ENCODE measurements at places on chromosomes 7 and 10.

- DNase-seq: no peak
Observed at GRCh38 chr7:139730746-139731612, 46.8 kb downstream of the HIPK2 start.

DNA sequence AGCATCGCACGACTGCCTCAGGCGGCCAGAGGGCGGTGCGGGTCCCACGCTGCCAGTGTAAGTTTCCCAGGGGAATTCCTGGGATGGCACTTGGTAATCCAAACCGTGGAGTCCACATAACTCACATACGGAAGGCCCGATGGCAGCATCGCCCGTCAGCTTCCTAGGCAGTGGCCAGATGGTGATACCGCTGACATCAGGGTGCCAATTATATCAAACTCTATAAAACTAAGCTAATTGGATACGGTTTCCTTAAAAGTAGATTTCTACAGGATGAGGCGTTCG, 189.8 kb downstream of the CELF2 start:
- no peak for DNase-seq

DNA sequence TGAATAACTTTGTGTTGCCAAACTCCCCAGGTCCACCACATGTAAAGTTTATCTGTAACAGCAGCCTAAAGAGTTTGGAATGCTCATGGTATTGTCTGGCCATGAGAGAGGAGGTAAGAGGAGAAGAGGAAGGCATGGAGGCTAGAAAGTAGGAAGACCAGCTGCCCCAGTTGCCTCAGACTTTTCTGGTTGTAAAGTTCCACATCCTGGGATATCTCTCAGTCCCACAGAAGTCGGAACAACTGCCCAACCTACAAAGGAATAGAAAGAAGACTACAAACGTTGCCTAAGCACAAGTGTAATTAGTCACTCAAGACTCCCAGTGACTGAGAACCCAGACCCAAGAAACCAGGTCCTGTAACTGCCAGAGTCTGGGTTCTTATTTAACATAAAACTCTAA, 47.3 kb downstream of the CREB3L2 start:
- no peak for DNase-seq

GRCh38 chr7:75690121-75690523, 48.6 kb downstream of the HIP1 start:
- no peak for DNase-seq

GRCh38 chr7:11701829-11702560, 130.0 kb downstream of the THSD7A start:
- DNase-seq: no peak

DNA sequence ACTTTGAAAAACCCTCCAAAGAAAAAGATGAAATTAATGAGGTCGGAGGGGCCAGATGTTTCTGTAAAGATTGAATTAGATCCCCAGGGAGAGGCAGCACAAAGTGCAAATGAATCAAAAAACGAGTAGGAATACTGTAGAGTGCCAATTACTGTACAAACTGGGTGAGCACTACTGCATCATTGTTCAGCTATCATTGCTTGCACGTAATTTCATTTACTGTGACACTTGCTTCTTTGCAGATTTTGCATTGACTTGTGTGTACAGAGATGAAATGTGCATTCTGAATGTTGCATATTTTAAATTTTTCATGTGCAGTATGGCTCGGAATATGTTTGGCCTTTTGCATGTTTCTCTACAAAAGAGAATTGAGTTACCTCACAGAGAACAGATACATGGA, 123.7 kb downstream of the LCOR start:
- no peak for DNase-seq

DNA sequence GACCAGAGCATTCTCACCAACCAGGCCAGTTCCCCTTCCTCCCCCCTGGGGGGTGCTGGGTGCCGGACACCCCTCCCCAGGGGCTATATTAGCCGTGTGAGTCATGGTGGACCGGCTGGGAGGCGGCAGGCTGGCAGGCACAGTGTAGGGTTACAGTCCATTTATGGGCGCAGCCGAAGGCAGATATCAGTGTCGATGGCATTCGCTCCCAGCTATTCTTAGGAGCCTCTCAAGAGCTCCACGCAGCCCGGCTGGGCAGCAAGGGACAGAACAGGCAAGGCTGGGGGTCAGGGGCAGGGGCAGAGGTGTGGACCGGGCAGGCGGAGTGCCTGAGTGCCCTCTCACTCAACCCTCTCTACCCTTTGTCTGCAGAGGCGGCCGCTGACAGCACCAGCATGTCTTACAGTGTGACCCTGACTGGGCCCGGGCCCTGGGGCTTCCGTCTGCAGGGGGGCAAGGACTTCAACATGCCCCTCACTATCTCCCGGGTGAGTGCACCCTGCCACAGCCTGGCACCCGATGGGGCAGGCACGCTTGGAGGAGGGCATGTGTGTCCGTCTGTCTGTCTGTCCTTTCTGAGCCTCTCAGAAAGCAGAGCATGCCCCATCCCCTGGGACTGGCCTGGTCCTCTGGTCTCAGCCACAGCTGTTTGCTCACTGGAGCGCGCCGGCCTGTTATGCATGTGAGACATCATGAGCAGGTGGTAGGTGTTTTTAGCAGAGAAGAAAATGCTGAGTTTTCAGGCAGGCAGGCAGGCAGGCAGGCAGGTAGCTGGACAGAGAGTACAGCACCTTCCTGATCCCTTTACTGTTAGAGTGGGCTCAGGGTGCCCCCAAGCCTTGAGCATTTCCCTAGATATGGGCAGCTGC, at the start of gene LDB3:
Gene LDB3 (plus strand): TSS at position 215 of the 869 bp plus-strand sequence. CDS start 181 bp downstream, at position 396.
- no peak for DNase-seq

GRCh38 chr7:77337456-77337990, 78.6 kb downstream of the GSAP start:
- no peak for DNase-seq

DNA sequence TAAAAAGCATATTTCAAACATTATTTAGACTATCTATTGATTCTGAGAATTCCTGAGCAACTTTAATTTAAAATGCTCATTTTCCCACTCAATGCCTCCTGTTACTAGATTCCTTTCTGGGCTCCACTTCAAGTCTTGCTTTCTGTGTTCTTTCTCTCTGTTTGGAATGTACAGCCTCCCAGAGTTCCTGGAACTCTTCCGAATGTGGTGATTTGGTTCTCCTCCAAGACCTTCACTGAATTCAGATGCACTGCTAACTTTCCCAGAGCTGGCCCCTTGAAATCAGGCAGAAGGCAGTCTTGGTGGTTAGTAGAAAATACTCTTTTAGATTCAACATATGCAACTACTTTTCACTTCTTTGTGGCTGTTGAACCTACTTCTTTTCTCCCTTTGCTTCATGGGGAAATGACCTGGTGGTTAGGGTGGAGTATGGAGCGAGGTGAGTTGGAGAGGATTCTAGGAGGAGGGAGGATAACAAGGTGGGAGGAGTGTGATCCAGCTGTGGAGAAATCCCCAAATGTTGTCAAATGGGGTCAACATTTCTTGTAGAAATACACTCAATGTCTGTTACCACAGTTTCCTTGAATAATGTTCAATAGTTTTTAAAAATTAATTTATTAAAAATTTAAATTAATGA, 27.9 kb upstream of the CCDC7 start:
- no peak for DNase-seq

DNA sequence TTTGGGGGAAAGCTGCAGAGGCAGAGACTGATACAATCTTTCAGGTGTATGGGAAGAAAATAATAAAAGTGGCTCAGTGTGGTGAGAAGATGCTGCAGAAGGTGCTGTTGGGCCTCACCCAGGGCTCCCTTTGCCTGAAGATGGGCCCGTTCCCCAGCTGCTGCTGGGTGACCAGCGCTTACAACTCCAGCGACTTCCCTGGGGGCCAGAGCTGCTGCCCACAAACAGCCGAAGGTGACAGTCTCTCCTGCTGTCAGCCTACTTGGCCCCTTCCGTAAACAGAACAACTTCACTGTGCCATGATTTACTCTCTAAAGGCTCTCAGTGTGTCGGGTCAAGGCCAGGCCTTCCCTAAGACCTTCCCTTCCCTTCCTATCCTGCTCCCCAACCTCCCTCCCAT, 93.6 kb upstream of the PCBD1 start:
- DNase-seq: no peak

DNA sequence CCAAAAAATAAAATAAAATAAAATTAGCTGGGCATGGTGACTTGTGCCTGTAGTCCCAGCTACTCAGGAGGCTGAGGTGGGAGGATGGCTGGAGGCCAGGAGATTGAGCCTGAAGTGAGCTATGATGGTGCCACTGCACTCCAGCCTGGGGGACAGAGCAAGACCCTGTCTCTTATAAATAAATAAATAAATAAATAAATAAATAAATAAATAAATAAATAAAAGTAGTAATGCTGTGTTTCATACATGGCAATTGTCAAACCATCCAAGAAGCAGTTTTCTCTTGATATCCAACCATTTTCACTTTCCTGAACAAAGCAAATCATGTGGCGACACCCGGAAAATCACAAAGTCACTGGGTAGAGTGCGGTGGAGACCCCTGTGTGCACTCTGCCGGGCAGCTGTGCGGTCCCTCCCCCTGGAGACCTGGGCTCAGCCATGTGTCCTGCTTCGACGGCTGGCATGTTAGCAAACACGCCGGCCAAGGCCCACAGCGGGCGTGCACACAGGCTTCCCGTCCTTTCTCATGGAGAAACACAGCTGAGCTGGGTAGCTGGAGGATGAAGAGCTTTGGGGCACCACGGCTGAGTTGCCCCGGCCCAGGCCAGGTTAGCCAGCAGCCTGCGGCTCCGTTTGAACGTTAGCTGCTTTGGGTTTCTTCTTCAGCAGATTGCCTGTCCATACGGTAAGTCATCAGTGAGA, 22.3 kb upstream of the RNF32 start:
- no peak for DNase-seq

DNA sequence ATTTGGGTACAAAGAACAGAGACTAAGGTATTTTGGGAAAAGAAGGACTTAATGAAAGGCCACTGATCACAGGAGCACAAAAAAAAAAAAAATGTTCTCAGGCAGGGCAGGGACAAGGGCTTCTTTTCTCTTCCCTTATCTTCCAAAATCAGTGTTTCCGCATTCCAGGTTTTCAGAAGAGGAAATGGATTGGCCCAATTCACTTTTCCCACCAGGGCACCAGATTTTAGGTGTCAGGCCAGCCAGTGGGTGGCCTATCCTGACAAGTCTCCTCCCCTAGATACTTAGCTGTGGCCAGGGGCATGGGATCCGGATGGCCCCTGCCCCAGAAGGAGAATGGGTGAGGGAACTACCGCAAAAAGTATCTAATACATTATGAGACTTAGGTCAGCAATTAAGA, 88.9 kb upstream of the WAC start:
- DNase-seq: no peak
